Activated CD8-positive, alpha-beta memory T cell treated with anti-CD3 and anti-CD28 coated beads for 36 hours (primary cell): ENCODE measurements at places on chromosomes 3 and 15. TPM values are rescaled to one million over a fixed set of nuclear protein-coding genes. Genes with fewer than 3 reads are reported as not detected.

Gene CX3CR1
- 0.21 TPM for total RNA-seq

Gene LEKR1
- 0.40 TPM for total RNA-seq

Gene B3GNT5
- 21.0 TPM for total RNA-seq

Gene ARGFX
- total RNA-seq = not detected

Gene NMB
- total RNA-seq = 4.2 TPM

Gene LSAMP
- not detected for total RNA-seq

Gene ZIC1
- total RNA-seq = not detected

Gene POC1A
- total RNA-seq = 24.5 TPM

Gene ARHGEF3
- total RNA-seq = 53.8 TPM

Gene SLCO2A1
- not detected for total RNA-seq

Gene TOPBP1
- total RNA-seq = 86.3 TPM

Gene NPAP1
- total RNA-seq = not detected

Gene TBC1D5
- 41.0 TPM for total RNA-seq

Gene GNB4
- 1.4 TPM for total RNA-seq
